ENCODE measurements at places on chromosomes 12 and 14. TPM values are rescaled to one million over a fixed set of nuclear protein-coding genes. Genes with fewer than 3 reads are reported as not detected.
A peak's percentile ranks its signal among the peaks of the same experiment; 100 is the strongest.

The FANCM gene
- 12.4 TPM for total RNA-seq

The LPAR5 gene
- total RNA-seq, result 4.1 TPM

The PLBD1 gene
- total RNA-seq, result not detected

The NUMB gene
- total RNA-seq, result 63.4 TPM

The APOF gene
- not detected for total RNA-seq

The TBK1 gene
- total RNA-seq, result 23.9 TPM

The AGAP2 gene
- total RNA-seq, result 21.7 TPM

The LALBA gene
- total RNA-seq, result not detected

The CLEC1A gene
- total RNA-seq, result not detected

The PEBP1 gene
- 99.5 TPM for total RNA-seq

The CIT gene
- 52.1 TPM for total RNA-seq

The CCDC85C gene
- total RNA-seq, result 10.1 TPM

The RNASE9 gene
- not detected for total RNA-seq

- H3K27ac ChIP-seq, result no peak overlapping the region
- H3K36me3 ChIP-seq, result no peaks in the 10 kb centered on the region
- H3K4me3 ChIP-seq, result no peak overlapping the region
- H3K4me1 ChIP-seq, result peaks cover 21% of the 10 kb centered on the region
Measured at GRCh38 chr14:76772300-76773187, 11.3 kb downstream of the VASH1 start.

- H3K27ac ChIP-seq, result no peak overlapping the region
- DNase-seq, result no peak
- peaks cover 5% of the 10 kb centered on the region for H3K4me1 ChIP-seq
- no peak overlapping the region for H3K4me3 ChIP-seq
- no peaks in the 10 kb centered on the region for H3K27me3 ChIP-seq
Measured at GRCh38 chr14:51806026-51807023, 54.1 kb upstream of the GNG2 start.

- no peaks in the 10 kb centered on the region for H3K27me3 ChIP-seq
- H3K4me1 ChIP-seq, result no peaks in the 10 kb centered on the region
- H3K4me3 ChIP-seq, result no peak overlapping the region
- no peak overlapping the region for H3K27ac ChIP-seq
- no peaks in the 10 kb centered on the region for H3K36me3 ChIP-seq
Measured at GRCh38 chr14:25803386-25804018, 753.6 kb upstream of the STXBP6 start.

GRCh38 chr12:4044736-4045730 is 171.8 kb upstream of the PARP11 start:
- H3K4me1 ChIP-seq, result no peaks in the 10 kb centered on the region
- no peak overlapping the region for H3K4me3 ChIP-seq
- DNase-seq, result no peak
- H3K27ac ChIP-seq, result no peak overlapping the region

DNA sequence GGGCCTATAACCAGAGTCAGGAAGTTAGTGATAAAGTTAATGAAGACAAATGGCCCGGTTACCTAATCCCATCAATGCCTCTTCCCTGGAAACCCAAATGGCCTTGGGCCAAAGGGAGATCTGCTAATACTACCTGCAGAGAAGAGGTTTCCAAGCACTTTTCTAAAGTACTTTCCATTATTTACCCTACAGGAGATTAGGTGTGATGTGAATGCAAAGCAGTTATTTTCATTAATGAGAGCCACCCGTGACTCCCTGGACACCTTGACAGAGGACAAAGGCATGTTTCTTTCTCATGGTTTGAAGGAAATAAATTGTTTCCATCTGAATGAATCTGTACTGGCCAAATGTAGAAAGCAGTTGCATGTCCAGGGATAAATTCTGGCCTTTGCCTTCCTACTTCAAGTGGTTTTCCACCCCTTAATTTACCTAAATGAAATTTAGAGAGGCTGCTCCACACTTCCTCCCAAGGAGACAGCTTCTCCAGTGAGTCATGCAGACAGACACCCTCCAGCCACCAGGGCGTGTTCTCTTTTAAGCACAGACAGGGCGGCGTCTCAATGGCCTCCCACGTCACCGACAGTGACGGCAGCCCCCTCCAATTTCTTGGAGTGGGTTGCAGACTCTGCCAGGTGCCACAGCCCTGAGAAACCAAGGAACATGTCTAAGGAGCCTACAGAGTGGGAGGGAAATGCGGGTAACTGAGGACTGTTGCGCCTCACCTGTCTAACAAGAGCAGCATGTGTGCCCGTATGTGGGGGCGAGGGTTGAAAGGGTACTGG is 43.9 kb upstream of the GNPNAT1 start:
- no peak overlapping the region for H3K27ac ChIP-seq
- no peak for DNase-seq
- no peaks in the 10 kb centered on the region for H3K4me1 ChIP-seq
- H3K4me3 ChIP-seq, result no peak overlapping the region

DNA sequence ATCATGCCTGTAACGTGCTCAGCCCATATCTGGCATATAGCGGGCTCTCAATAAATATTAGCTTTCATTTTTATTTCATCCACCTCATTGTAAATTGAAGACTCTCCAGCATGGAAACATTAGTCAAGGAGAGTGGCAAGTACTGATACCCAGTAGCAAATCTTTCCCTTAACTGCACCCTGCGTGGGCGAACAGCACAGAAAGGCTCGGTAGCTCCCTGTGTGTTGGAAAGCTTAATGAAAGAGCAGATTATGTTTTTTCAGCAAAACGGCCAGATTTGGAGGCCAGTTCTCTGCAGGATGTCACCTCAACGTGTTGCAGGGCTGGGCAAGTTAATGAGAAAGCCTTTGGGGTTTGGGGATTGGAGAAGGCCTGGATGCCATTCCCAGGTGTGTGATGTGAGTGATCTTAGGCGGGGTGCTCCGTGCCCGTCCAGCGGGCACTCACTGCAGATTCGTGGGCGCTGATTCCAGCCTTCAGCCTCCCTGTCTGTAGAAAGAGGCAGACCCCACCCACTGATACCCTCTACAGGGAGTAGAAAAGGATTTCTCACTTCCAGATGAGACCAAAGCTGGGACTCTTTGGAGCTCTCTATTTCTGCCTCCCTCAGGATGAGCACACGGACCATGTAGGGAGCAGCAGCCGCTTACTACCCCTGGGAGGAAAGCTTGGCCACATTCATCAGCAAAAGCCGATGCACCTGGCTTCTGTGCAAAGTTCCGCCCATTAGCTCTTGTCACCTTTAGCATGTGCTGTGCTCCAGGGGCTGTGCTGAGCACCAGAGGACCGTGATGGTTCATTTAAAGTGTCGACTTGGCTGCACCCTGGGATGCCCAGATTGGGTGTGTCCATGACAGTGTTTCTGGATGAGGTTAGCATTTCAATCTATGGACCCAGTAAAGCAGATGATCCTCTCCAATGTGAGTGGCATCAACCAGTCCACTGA is 29.1 kb downstream of the C14orf132 start:
- no peak overlapping the region for H3K4me3 ChIP-seq
- H3K27me3 ChIP-seq, result no peaks in the 10 kb centered on the region
- H3K4me1 ChIP-seq, result peaks cover 9% of the 10 kb centered on the region
- no peak overlapping the region for H3K27ac ChIP-seq
- H3K36me3 ChIP-seq, result no peaks in the 10 kb centered on the region

DNA sequence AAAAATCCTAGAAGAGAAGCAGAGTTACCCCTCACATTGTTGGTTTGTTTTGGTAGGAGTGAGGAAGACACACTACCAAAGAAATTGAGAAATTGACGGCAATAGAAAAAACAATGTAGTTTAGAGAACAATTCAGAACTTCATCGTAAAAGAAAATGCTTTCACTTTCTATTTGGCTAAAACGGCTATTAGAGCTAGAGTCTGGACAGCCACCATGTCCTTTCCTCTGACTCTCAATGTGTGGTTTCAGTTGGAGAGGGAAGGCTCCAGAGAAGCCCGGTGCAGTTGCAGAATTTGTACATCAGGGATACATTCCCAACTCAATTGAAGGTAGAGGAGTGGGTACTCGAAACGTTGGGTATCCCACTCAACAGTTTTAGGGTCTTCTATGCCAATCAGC is 535.3 kb downstream of the GALC start:
- H3K4me1 ChIP-seq, result no peaks in the 10 kb centered on the region
- no peak overlapping the region for H3K4me3 ChIP-seq
- H3K27me3 ChIP-seq, result no peaks in the 10 kb centered on the region
- H3K36me3 ChIP-seq, result no peaks in the 10 kb centered on the region

DNA sequence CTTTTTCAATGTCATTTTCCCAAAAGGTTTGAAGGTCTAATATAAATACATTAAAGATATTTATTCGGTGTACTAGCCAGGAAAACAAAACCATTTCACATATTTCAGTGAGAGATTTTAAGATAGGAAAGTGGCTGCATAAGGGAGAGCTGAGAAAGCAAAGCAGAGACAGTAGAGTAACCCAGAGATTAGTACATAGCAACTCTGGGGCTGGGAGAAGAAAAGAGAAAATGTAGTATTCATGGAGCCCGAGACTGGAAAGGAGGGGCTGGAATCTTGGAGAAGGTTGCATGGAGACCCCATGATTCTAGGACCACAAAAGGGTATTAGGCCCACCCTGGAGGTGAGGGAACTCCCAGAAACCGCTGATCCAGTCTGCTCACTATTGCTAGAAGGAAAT is 236.9 kb downstream of the PAWR start:
- no peak overlapping the region for H3K4me3 ChIP-seq
- no peak overlapping the region for H3K27ac ChIP-seq
- no peaks in the 10 kb centered on the region for H3K4me1 ChIP-seq
- H3K27me3 ChIP-seq, result no peaks in the 10 kb centered on the region
- no peak for DNase-seq
- no peaks in the 10 kb centered on the region for H3K36me3 ChIP-seq

GRCh38 chr14:104882325-104882973 is 17.4 kb downstream of the CEP170B start:
- DNase-seq, result no peak
- H3K27ac ChIP-seq, result no peak overlapping the region
- H3K4me1 ChIP-seq, result no peaks in the 10 kb centered on the region
- H3K27me3 ChIP-seq, result no peaks in the 10 kb centered on the region
- H3K4me3 ChIP-seq, result no peak overlapping the region
- no peaks in the 10 kb centered on the region for H3K36me3 ChIP-seq

GRCh38 chr12:19689801-19690472 is 250.6 kb downstream of the AEBP2 start:
- H3K27me3 ChIP-seq, result peaks cover 8% of the 10 kb centered on the region
- DNase-seq, result no peak
- H3K4me1 ChIP-seq, result peaks cover 7% of the 10 kb centered on the region
- H3K4me3 ChIP-seq, result no peak overlapping the region
- H3K27ac ChIP-seq, result no peak overlapping the region

DNA sequence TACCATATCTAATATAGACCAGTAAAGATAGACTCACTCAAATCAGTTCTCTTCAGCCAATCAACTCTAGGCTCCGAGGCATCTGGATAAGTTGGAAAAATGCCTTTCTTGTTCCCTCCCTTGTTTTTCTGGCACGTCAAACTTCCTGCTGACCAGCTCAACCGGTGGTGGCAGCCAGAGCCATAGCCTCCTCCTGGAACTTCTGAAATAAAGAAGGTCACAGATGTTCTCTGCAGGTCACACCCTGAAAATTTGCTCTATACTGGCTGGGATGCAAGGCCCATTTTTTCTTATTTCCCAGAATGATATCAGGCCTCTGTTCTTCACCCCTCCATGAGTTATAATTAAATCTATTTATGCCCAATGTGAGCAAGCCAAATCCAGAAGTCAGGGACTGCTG is 81.9 kb downstream of the BMP4 start:
- H3K27me3 ChIP-seq, result peaks cover 7% of the 10 kb centered on the region
- H3K4me3 ChIP-seq, result no peak overlapping the region
- no peak overlapping the region for H3K27ac ChIP-seq
- DNase-seq, result no peak
- no peaks in the 10 kb centered on the region for H3K4me1 ChIP-seq

DNA sequence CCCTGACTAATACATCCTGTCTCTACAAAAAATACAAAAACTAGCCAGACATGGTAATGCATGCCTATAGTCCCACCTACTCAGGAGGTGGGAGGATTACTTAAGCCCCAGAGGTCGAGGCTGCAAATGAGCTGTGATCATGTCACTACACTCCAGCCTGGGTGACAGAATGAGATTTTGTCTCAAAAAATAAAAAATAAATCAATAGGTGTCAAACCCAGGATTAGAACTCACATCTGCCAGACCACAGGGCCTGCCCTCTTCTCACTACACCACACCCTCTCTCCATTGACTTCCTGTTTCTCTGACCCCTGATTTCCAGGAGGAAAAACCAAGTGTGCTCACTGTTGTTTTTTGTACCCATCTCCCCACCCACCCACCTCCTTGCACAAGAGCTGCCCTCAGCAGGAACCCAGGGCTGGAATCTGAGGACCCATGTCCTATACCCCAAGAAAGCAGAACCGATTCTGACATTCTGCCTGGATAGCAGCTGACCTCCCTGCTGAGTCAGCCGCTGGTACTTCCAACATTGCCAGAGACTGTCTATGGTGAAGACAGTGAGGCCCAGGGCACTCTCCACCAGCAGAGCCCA is 6.2 kb downstream of the CMKLR1 start:
- no peak for DNase-seq
- peaks cover 19% of the 10 kb centered on the region for H3K4me1 ChIP-seq
- no peaks in the 10 kb centered on the region for H3K36me3 ChIP-seq
- H3K27ac ChIP-seq, result no peak overlapping the region

GRCh38 chr14:86933958-86934595 is 1058.9 kb downstream of the GALC start:
- no peaks in the 10 kb centered on the region for H3K4me1 ChIP-seq
- no peak overlapping the region for H3K27ac ChIP-seq
- no peaks in the 10 kb centered on the region for H3K27me3 ChIP-seq
- DNase-seq, result no peak
- no peak overlapping the region for H3K4me3 ChIP-seq

DNA sequence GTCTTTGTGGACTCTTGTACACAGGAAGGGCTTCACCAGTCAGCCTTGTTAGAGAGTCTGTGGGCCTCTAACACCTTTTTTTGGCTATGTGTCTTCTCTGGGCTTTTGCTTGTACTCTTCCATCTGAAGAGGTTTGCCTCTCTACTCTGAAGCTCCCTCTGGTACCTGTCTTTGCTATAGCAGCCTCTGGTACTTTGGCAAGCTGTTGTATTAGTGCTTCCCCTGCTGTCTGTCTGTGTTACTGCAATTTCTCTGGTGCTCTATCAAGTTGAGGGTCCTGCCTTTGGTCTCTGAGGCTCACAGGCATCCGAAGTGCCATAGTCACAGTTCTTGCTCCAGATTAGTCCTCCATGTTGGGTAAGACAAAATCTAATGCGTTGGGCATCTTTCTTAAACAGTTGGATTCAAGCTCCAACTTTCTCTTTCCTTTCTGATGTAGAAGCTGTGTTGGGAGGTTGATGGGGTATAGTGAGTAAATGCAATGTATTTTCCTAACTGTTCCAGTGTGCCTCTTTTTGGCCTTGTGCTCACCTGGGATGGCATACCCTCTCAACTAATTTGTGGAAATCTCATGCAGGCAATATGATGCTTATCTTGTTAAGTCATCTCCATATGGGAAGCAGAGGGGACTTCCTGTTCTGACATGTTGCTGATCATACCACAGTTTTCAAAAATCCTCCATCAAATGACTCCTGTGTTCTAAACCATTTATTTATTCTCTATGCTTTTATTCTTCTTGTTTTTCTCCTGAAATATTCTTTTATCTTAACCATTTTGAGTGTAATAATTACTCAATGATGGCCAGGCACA is 88.8 kb downstream of the ATF7IP start:
- no peaks in the 10 kb centered on the region for H3K27me3 ChIP-seq
- peaks cover 66% of the 10 kb centered on the region for H3K36me3 ChIP-seq
- H3K27ac ChIP-seq, result peak overlapping the region; percentile 98

Measured in activated T-cell treated with anti-CD3 and anti-CD28 coated beads, Interleukin-2, amount 50 U/mL, for 72 hours (primary cell).